Left ventricle myocardium superior (tissue), 1 donor: ENCODE measurements at places on chromosomes 3 and 15. TPM values are rescaled to one million over a fixed set of nuclear protein-coding genes. Genes with fewer than 3 reads are reported as not detected.

DNA sequence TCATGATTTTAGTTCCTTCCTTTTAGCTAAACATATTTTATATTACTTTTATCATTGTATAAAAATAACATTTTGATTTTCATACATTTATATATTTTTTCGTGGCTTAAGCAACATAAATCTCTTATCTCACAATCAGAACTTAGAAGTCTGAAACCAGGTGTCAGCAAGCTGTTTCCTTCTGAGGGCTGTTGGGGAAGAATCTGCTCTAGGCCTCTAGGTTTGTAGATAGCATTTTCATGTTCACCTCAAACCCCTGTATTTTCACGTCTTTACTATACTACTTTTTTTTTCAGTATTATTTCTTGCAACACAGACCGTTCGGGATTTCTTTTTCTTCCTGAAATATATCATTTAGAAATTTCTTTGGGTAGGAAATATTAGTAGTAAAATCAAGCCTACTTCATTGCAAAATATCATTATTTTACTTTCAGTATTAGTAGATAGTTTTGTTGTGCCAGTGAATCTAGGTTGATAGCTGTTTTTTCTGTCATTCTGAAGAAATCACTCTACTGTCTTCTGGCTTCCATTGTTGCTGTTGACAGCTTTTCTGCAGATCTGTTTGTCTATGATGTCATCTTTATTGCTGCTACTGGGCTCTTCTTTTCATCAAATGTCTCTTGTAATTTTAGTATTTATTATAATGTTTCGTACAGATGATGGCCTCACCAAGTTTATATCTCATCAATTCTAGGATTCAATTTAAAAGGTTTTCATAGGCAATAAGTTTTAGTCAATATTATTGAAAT, 756.3 kb downstream of the VGLL3 start:
- DNase-seq = no peak

DNA sequence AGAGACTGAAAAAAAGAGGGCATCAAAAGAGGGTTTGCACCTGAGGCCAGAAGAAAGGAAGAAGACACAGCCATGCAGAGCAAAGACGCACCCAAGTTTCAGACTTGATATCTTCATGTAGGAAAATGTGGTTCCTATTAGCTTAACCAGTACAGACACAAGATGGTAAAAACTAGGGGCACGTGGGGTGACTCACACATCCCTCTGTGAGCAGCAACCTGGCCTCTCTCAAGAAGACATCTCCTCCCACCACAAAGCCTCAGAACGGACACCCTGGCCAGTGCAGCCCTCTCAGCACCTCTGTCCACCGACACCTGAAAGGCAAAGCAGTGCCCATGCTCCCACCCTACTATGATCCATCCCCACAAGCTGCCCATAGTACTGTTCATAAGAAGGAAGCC, 33.3 kb downstream of the GLB1 start:
- DNase-seq = no peak

GRCh38 chr3:101542957-101543356, 18.7 kb upstream of the TRMT10C start:
- DNase-seq = no peak

Gene DUOXA1
- 0.59 TPM for total RNA-seq

DNA sequence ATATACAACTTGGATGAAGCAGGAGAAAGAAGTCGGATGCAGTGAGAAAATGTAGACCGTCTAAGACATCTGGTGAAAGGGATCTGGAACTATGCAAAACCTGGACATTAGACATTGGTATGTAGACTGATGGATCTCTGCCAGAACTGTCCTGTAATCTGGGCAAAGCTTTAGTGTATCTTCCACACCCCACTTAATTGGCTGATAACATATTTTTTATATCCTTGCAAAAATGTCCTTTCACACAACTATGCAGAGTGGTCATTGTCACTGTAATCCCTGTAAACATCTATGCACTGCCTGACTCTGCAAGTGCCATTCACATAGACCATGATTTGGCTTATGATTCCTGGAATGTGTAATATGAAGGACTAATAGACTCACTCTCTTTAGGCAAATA, 163.1 kb downstream of the TUSC7 start:
- no peak for DNase-seq

DNA sequence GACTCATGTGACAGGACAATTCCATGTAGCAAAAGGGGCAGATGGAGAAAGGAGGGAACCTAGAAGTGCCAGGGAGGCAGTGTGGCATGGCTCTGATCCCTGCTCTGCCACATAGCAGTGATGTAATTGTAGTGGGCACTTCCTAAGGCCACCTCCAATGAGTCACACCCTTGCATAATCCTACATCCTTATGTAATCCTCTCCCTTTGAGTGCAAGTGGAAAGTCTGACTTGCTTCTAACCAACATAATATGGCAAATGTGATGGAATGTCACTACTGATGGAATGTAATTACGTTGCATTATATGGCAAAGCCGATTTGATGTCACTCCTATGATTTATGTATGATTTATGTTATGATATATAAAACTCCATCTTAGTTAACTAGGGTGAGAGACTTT, 72.9 kb upstream of the ATP2C1 start:
- no peak for DNase-seq

DNA sequence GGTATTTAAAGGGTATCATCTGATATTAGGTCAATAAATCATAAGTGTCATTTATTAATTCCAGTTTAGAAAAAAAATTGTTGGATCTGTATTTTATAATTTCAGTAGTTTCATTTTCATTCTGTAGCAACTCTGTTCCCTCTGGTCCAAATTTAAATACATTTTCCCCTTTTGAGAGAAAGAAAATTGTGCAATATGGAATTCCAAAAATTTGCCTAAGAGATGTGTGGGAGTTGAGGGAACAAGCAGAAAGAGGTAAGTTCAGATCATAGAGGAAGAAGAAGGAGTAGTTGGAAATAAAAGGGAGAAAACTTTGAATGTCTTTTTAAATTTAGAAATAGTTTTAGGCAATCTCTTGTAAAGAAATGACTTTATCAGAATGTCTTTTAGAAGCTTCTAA, 48.9 kb upstream of the MME start:
- DNase-seq = no peak
